ENCODE measurements at places on chromosomes 7 and 10.

- DNase-seq: no peak
These were observed 88.8 kb upstream of the RET start for GRCh38 chr10:42988069-42988468.

DNA sequence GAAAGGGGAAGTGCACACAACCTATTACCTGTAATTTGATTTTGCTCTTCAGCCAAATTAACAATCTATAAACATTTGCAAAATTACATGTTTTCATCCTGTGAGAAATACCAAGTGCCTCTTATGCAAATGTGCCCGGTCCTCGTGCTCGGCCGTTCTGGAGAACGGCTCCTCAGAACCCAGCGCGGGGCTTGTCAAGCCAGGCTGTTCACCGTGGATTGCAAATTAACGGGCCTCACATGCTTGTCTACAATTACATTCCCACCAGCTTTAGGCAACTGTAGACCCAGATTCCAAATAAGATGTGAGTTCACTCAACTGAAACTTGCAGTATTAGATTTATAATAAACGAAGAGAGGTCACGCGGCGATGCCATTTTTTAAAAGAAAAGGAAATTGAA is 8.8 kb downstream of the FOXL3 start:
- DNase-seq: no peak

GRCh38 chr7:65239707-65240352 is 133.8 kb upstream of the ZNF92 start:
- DNase-seq: no peak

GRCh38 chr10:114590993-114591392 is 67.1 kb downstream of the ABLIM1 start:
- DNase-seq: no peak

- DNase-seq: no peak
These were observed 176.0 kb upstream of the NAMPT start for GRCh38 chr7:106460792-106461254.

DNA sequence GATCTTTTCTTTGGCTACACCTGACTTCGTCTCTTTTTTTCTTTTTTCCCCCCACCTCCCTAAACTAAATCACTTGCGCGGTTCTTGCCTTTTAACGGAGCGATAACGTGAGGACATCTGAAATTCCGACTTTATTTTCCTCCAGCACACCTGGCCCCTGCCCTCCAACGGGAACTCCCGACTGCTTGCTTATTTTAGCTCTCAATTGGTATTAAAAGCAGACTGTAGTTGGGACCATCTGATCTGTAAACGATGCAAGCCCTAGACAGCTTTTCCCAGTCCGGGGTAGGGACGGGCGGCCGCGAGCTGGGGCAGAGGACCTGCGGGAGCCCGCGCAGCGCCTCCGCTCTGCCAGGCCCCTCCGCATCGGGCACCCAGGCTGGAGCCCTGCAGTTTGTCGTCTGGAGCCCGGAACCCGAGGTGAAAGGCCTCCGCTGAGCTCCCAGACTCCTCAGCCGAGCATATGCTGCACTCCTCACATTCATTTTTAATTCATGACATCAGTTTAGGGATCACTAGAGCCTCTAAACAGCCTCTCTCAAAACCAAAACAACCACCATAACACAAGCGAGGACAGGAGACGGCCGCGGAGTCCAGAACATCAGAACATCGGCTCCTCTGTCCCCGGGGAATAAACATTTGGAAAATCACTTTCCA is 10.0 kb upstream of the EMX2 start:
- no peak for DNase-seq

- DNase-seq: no peak
These were observed 185.8 kb upstream of the PHYHIPL start for GRCh38 chr10:58990693-58991092.

GRCh38 chr10:69505636-69506318 is 54.5 kb downstream of the TSPAN15 start:
- DNase-seq: no peak

DNA sequence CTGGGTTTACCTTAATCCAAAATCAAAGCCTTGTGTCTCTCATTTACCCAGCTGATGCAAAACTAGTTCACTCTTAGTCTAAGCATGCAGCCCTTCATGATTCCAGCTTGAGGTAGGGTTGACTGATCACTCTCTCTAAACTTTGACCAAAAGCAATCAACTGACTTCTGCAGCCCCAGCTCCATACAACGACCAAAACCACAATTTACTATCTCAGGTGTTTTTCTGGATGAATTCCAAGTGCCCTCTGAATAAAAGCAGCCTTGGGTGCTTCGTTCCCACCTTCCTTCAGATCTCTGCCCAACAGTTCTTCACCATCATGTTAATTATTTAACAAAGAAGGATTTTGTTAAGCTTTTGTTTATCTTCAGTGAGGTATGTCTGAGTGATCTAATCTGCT is 62.6 kb downstream of the CCDC6 start:
- DNase-seq: no peak

DNA sequence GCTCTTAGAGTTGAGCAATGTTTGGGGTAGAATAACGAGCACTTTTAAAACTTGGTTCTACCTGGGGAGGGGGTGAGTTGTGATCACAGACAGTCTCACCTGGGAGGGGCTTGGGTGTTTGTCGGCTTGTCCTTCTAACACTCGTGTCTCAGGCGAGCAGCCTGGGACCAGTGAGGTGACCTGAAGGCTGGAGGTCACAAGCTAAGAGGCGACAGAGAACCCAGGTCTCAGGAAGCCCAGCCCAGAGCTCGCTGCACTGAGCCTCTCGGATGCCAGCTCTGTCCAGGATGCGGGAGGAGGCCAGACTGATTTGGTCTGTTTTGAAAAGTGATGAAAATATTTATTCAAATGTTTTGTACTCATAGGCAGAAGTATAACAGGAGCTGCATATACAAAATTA is 11.8 kb downstream of the HTRA1 start:
- DNase-seq: no peak

- no peak for DNase-seq
These were observed 16.5 kb upstream of the CREB5 start for GRCh38 chr7:28395831-28396230.

DNA sequence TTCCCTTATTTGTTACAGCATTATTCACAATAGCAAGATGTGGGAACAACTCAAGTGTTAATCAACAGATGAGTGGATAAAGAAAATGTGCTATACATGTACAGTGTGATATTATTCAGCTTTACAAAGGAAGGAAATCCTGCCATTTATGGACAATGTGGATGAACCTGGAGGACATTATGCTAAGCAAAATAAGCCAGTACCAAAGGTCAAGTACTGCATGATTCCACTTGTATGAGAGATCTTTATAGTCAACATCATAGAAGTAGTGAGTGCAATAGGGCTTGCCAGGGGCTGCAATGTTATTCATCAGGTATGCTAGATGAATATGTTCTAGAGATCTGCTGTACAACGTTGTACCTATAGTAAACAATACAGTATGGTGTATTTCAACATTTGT is 138.5 kb upstream of the AGR3 start:
- DNase-seq: no peak

- no peak for DNase-seq
These were observed 2.6 kb downstream of the TLX1 start for GRCh38 chr10:101133489-101134298.

- no peak for DNase-seq
These were observed 122.4 kb upstream of the PPP2R2D start for GRCh38 chr10:131778385-131778784.

GRCh38 chr10:116565534-116565933 is 19.8 kb downstream of the PNLIP start:
- no peak for DNase-seq

GRCh38 chr10:13865758-13866491 is 279.2 kb downstream of the PRPF18 start:
- no peak for DNase-seq

- no peak for DNase-seq
These were observed 75.1 kb downstream of the DGKI start for GRCh38 chr7:137771679-137772078.

DNA sequence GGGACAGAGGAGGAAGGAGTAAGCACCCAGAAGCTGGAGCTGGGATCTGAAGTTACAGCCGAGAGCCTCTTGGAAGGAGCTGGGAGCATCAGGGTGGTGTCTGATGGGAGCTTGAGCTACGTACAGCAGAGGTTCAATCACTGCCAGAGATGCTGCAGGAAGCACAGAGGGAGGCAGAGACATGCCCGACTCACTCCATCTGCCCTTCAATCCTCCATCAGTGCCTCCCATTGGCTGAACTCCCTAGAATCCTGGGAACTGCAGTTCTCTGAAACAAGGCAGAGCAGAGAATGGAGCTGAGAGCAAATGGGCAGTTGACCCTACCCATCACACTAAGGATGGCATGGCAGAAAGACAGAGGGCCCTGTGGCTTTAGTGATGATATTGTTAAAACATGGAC is 40.0 kb upstream of the CTBP2 start:
- DNase-seq: no peak

DNA sequence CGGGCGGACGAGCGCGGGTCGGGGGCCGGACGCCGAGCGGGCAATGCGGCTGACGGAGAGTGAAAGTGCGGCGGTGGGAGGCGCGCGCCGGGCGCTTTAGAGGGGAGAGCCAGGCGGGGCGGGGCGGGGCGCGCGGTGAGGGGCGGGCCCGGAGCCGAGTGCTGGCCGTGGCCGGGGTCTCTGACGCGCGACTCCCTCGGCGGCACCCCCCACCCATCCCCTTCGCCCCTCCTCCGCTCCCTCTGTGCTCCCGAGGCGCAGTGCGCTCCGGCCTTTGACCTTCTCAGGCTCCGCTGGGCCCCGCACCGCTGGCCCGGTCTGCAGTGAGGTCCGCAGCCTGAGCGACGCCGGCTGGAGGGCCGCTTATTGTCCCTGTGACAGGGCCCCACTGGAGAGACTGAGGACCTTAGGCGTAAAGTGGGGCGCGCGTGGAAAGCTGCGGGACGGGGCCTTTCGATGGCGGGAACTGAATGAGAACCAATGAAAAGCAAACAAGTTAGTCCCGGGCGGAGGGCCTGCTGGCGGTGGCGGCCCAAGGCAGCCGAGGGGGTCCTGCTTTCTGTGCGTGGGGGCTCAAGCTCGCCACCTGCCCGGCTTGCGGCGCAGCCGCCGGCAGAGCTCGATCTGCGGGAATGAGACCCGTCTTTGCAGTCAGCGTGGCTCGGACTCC is at the start of gene CXCL12:
Gene CXCL12 (minus strand): TSS at position 72 of the 670 bp plus-strand sequence. CDS start 92 bp downstream, outside the sequence.
- no peak for DNase-seq

DNA sequence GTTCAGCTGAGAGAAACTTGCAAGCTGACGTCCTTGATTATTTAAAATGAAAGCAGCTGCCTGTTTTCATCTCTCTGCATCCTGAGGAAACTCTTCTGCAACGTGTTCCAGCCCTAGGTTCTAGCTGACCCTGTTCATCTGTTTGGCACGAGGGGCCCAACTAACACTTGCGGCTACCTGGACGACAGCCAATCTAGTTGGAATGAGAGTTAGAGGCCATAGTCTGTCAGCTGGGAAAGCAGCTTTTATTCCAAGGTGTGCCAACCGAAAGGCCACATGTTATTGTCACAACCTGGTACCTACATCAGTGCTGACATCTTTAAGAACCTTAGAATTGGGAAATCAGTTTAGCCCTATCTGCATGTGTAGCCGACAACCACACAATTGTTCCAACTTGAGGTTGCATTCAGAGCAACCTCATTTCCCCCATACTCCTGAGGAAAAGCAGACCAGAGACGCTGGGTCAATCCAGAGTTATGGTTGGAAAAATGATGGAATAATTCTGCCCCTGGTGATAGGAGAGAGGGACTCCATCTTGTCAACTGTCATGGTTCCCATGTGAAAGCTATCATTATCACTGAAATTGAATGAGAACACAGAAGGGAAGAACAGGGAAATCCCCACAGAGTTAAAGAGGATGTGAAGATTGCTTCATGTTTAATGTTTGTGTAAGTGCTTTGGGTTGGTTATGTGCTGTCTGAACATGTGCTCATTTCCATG is 121.6 kb downstream of the EGFR start:
- DNase-seq: no peak

GRCh38 chr7:93011351-93012294 is 106.2 kb downstream of the SAMD9 start:
- DNase-seq: no peak

DNA sequence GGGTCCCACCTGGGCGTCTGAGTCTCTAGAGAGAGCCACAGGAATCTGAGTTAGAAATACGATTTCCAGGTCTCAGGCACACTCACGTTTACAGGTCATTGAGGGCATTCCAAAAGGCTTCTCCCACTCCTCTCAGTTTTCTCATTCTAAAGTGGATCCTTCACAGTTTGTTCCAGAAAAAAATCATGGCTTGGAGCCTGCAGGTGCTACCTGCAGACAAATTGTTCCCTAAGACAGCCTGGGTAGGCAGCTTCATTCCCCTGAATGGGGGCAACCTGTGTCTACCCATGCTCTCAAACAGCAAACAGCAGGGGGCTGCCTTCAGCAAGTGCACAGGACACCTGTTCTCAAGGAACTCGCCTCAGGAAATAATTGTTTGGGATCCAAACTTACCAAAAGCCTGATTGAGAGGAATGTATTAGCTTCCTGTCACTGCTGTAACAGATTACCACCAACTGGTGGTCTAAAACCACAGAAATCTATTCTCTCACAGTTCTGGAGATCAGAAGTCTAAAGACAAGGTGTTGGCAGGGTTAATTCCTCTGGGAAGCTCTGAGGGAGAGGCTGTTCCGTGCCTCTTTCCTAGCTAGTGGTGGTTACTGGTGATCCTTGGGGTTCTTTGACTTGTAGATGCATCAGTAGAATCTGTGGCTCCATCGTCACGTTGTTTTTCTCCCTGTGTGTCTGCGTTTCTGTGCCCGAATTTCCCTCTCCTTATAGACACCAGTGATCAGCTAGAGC is 117.2 kb downstream of the RAB11FIP2 start:
- DNase-seq: no peak

- DNase-seq: no peak
These were observed 365.3 kb upstream of the IGFBP3 start for GRCh38 chr7:46286356-46286755.

- no peak for DNase-seq
These were observed 21.4 kb downstream of the TMEM273 start for GRCh38 chr10:49166484-49167400.

- DNase-seq: no peak
These were observed 12.9 kb upstream of the SNX10 start for GRCh38 chr7:26278770-26279169.

DNA sequence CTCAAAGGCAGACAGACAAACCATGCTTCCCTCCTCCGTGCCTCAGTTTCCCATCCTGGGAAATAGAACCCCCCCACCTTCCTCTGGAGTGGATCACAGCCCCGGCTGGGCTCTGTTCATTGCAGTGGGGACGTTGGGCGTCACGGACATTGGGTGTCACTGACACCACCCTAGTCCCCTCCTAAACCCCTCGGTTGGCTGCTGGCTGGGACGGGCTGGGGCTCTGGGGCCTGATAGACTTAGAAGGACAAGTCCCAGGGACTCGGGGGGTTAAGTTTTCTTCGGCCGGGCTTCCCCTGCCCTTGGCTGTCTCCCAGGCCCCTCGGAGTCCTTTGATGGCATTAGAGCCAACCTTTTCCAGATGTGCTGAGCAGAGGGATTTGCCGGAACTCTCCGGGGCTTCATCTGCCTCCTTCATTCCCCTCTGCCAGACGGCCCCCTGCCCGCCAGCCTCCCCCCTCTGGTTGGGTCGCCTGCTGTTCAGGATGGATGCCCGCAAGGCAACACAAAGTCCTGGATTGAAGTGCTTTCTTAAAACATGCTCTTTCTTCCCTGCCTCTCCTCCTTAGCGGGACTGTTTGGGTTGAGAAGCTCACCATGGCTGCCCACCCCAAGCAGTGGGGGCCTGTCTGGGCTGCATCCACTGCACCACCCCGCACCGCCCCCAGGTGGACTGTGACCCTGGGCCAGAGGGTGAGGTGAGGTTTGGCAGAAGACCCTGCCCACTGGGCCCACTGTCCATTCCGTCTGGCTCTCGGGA is 73.0 kb downstream of the COL26A1 start:
- DNase-seq: no peak

GRCh38 chr10:97888641-97889262 is 39.1 kb downstream of the GOLGA7B start:
- no peak for DNase-seq

GRCh38 chr10:123786306-123786705 is 105.3 kb downstream of the CPXM2 start:
- DNase-seq: no peak
